Endothelial cell (in vitro differentiated cells): ENCODE measurements at places on chromosomes 7 and 10. TPM values are rescaled to one million over a fixed set of nuclear protein-coding genes. Genes with fewer than 3 reads are reported as not detected.

COMMD3 gene
- 42.3 TPM for total RNA-seq

FLNC gene
- total RNA-seq, result 7.7 TPM

GRCh38 chr7:73995330-73995729, 32.6 kb upstream of the ELN start:
- peaks cover 6% of the 10 kb centered on the region for H3K27me3 ChIP-seq
- H3K27ac ChIP-seq, result no peak overlapping the region
- H3K36me3 ChIP-seq, result peaks cover 8% of the 10 kb centered on the region
- H3K4me3 ChIP-seq, result no peak overlapping the region
- peaks cover 9% of the 10 kb centered on the region for H3K4me1 ChIP-seq

DNA sequence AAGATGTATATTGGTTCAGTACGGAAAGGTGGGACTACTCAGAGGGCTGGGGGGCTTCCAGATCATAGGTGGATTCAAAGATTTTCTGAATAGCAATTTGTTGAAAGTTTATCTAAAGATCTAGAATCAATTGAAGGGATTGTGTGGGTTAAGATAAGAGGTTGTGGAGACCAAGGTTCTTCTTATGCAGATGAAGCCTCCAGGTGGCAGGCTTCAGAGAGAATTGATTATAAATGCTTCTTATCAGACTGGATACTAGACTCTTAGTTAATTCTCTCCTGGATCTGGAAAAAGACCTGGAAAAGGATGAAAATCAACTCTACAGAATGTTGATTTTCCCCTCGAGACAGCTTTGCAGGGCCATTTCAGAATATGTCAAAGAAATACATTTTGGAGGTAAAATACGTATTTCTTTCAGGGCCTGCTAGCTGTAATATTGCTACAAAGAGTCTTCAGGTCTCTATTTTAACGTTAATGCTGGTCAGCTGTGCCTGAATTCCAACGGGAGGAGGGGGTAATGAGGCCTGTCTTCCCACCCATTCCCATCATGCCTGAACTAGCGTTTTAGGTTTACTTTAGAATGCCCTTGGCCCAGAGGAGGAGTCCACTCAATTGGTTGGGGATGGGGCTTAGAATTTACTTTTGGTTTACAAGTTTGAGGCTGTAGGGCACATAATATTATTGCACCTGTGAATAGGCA, 12.8 kb upstream of the GPR15LG start:
- no peak for DNase-seq
- no peaks in the 10 kb centered on the region for H3K4me1 ChIP-seq
- H3K36me3 ChIP-seq, result no peaks in the 10 kb centered on the region
- H3K4me3 ChIP-seq, result no peak overlapping the region
- H3K27me3 ChIP-seq, result peaks cover 2% of the 10 kb centered on the region

- DNase-seq, result no peak
- H3K4me3 ChIP-seq, result no peak overlapping the region
- H3K27ac ChIP-seq, result no peak overlapping the region
- H3K27me3 ChIP-seq, result peaks cover 8% of the 10 kb centered on the region
- no peaks in the 10 kb centered on the region for H3K4me1 ChIP-seq
Measured at GRCh38 chr7:158403013-158403821, 184.4 kb downstream of the PTPRN2 start.

DNA sequence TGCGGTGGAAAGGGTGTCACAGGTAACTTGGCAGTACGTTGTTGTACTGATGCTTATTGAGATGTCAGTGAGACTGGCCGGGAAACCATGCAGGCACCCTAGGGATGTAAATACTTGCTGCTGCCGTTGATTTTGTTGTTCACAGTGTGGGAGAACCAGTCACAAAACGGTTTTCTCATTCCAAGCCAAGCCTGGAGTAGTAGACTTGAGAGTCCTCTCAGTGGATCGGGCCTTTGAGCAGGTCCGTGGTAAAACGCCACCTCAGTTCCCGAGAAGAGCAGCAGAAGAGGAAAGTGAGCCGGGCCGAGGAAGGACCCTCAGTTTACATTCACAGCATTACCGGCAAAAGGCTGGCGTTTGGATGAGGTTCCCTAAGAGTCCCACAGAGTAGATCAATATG, 1.1 kb downstream of the JAKMIP3 start:
- no peak overlapping the region for H3K4me3 ChIP-seq
- no peak for DNase-seq
- no peaks in the 10 kb centered on the region for H3K36me3 ChIP-seq
- H3K27me3 ChIP-seq, result peaks cover 2% of the 10 kb centered on the region

DNA sequence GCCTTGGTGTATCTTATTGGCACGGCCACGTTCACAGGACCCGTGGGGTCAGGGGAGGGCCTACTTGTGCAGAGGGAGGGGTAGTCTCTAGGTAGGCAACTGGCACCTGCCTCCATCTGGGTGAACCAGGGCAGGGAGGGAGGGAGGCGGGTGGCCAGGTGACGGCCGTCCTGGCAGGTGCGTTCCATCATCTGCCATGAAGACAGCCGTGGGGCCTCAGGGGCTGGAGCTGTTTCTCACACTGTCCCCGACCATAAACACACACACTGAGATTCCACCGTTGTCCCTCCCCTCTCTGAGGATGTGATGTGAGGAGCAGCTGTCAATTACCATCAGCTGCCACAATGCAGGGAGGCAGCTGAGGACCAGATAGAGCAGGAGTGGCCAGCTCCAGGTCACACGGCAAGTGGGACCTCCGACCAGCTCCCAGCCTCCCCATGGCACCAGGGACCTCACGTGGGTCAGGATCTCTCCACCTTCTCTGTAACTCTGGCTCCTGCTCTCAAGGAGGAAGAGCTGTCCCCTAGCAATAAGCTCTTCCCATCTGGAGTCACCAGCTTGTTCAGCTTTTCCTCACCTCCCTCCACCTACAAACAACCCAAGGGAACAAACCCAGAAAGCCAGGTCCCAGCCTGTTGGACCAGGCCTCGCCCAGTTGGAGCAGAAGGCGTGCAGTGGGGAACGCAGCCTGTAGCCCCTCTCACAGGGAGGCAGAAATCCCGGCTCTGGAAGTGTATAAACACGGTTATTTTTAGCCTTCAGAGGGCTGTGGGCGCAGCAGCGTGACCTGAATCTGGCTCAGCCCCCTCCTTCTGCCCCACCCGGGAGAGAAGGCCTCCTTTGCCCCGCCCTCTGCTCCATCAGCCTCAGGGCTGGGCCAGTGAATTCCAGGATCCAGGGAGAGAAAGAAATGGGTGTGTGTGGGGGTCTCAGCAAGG, 33.1 kb downstream of the ZMIZ1 start:
- H3K4me3 ChIP-seq, result no peak overlapping the region
- H3K4me1 ChIP-seq, result peaks cover 69% of the 10 kb centered on the region
- H3K36me3 ChIP-seq, result no peaks in the 10 kb centered on the region
- H3K27me3 ChIP-seq, result peaks cover 21% of the 10 kb centered on the region
- H3K27ac ChIP-seq, result peak overlapping the region; percentile 9
